ENCODE measurements at places on chromosomes 7 and 10. TPM values are rescaled to one million over a fixed set of nuclear protein-coding genes. Genes with fewer than 3 reads are reported as not detected.

The HMX2 gene
- polyA plus RNA-seq: 3.4 TPM

The ABCB1 gene
- polyA plus RNA-seq: 0.53 TPM

The FEZF1 gene
- polyA plus RNA-seq: 1.0 TPM

The PTPRE gene
- polyA plus RNA-seq: 3.0 TPM

The TMEM236 gene
- 0.03 TPM for polyA plus RNA-seq

The TAS2R3 gene
- polyA plus RNA-seq: not detected

The PPRC1 gene
- 43.2 TPM for polyA plus RNA-seq

The PSTK gene
- 9.9 TPM for polyA plus RNA-seq

The FGFBP3 gene
- 65.7 TPM for polyA plus RNA-seq

The RPS24 gene
- polyA plus RNA-seq: 3,797 TPM

The ABHD11 gene
- 18.7 TPM for polyA plus RNA-seq

The JCAD gene
- 0.78 TPM for polyA plus RNA-seq

The ATP6V0A4 gene
- 0.10 TPM for polyA plus RNA-seq

The PLCE1 gene
- polyA plus RNA-seq: 0.49 TPM

The LOXL4 gene
- 0.16 TPM for polyA plus RNA-seq
